Renal pelvis (tissue), 12 donors: ENCODE measurements at places on chromosomes 2 and 18. TPM values are rescaled to one million over a fixed set of nuclear protein-coding genes. Genes with fewer than 3 reads are reported as not detected.

PROM2 gene
- 44.5 TPM for polyA plus RNA-seq

AQP12A gene
- 0.92 TPM for polyA plus RNA-seq

CDH2 gene
- polyA plus RNA-seq, result 79.9 TPM

TMEM198 gene
- polyA plus RNA-seq, result 3.1 TPM

ALPG gene
- not detected for polyA plus RNA-seq

PLGLB2 gene
- 3.7 TPM for polyA plus RNA-seq

CSRNP3 gene
- polyA plus RNA-seq, result 8.8 TPM

COLEC12 gene
- 25.4 TPM for polyA plus RNA-seq

WIPF1 gene
- polyA plus RNA-seq, result 26.3 TPM

DNA sequence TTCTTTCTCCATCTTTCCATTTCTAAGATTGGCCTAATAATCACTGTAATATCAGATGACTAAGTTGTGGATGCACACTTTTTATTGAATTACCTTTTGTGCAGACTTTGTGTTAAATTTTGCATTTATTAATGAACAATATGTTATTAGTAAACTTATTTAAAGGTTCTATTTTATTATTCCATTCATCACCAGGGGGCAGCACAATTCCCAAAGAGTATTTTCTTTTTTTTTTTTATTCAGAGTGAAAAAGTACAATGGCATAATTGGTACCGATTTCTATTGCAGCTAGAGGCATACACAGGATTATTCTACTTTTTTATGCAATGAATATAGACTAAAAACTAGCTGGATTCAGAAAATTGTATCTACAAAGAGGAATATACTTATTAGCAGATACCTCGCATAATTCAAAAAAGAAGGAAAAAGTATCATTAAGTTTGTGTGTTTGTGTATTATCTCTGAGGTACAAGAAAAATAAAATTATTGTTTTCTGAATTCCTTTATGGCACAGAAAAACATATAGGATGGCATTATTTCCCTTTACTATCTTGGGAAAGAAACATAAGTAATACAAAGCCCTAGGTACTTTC lies 390.6 kb downstream of the ERBB4 start:
- peak; percentile 10 for DNase-seq

GRCh38 chr2:134202371-134202770 lies 51.5 kb upstream of the MGAT5 start:
- no peak for DNase-seq

DNA sequence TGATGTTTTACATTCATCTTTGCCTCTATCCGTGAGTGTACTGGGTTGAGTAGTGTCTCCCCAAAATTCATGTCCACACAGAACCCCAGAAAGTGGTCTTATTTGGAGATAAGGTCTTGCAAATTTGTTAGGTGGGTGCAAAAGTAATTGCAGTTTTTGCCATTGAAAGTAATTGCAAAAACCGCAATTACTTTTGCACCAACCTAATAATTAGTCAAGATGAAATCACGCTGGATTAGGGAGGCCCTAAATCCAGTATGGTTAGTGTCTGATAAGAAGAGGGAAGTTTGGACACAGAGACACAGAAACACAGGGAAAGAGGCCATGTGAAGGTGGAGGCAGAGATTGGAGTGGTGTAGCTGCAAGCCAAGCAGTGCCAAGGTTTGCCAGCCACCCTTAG lies 57.8 kb upstream of the SPRED2 start:
- no peak for DNase-seq

- no peak for DNase-seq
These were observed 122.9 kb upstream of the UNC80 start for GRCh38 chr2:209648714-209649113.

- DNase-seq, result no peak
These were observed 1.6 kb upstream of the PHLPP1 start for GRCh38 chr18:62713651-62714247.

GRCh38 chr2:14554849-14555545 lies 77.5 kb upstream of the LRATD1 start:
- DNase-seq, result no peak

- no peak for DNase-seq
These were observed 450.4 kb upstream of the TCF4 start for GRCh38 chr18:56038171-56039030.

- no peak for DNase-seq
These were observed 1396.9 kb upstream of the NXPH2 start for GRCh38 chr2:140177086-140177485.

DNA sequence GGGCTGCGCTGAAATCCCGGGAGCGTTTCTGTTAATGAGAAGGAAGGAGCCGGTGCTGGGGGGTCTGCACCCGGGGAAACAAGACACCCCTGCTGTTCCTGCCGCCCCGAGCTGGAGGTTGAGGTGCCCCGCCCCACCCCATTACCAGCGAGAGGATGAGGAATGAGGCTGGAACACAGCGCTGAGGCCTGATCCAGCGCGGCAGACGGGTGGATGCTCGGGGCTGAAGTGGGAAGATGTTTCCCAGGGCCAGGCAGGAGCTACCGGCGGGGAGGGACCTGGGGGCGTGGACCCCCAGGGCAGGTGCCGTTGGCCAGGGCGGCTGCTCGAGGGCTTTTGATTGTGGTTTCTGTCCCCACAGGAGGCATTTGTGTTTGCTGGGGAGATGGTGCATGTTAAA lies 134.3 kb upstream of the CTDP1 start:
- DNase-seq, result no peak

- no peak for DNase-seq
These were observed 12.4 kb downstream of the YWHAQ start for GRCh38 chr2:9618410-9618809.

DNA sequence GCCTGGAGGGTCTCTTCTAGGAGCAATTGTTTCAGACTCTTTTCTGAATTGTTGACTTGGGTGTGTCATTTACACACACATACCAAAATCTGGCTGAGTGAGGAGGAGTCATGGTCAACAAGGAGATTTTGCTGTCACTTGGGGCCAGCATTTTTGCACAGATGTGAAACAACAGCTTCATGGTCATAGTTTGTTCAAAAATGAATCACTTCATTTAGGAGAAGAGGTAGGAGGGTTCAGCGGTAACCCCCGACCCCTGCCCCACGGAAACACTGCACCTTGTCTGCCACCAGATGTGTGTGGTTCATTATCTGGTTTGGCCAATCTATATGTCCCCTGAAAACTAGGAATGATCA lies 42.2 kb downstream of the LBH start:
- DNase-seq, result no peak

DNA sequence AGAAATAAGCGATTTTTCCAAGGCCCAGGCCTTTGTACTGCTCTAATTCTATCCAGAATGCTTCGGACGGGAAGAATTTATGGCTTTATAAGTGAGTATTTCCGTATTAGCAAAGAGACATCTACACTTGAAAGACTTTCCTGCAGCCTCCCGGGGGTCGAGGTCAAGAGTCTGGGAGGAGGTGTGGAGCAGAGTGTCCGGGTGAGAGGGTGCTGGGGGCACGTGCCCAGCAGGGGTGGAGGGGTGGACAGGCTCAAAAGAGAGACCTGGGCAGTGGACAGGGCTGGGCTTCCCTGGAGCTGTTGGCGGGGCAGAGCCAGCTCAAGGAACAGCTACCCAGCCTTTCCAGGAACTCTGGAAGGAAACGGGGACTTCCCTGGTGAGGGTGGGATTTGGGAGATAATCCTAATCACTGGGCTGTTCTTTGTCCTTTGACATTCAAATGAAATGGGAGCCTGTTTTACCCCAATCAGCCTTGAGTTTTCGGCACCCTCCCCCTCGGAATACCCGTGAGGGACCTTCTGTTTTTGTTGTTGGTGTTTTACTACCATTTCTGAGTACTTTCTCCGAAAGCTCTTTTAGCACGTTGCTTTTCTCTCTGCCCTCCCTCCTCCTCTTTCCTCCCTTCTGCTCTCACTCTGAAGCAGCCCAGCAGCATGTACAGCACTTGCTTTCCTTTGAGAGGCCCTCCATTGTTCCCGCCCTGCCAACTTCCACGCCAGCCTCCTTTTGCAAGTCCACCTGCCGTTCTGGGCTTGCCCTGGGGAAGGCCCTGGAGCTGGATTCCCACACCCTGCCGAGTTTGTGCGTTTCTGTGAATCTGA lies 164.7 kb downstream of the AGAP1 start:
- DNase-seq, result no peak
